ENCODE measurements at places on chromosomes 5 and 9. TPM values are rescaled to one million over a fixed set of nuclear protein-coding genes. Genes with fewer than 3 reads are reported as not detected.

GRM6 gene
- total RNA-seq: not detected

SH3TC2 gene
- total RNA-seq: 1.4 TPM

- DNase-seq: no peak
- no peak overlapping the region for H3K4me3 ChIP-seq
- H3K36me3 ChIP-seq: no peaks in the 10 kb centered on the region
- peaks cover 3% of the 10 kb centered on the region for H3K27me3 ChIP-seq
Measured at GRCh38 chr9:119003882-119004617, 365.2 kb downstream of the BRINP1 start.

- DNase-seq: no peak
- H3K27me3 ChIP-seq: peaks cover 3% of the 10 kb centered on the region
- H3K4me1 ChIP-seq: no peaks in the 10 kb centered on the region
Measured at GRCh38 chr5:39185761-39186160, 33.6 kb downstream of the FYB1 start.

DNA sequence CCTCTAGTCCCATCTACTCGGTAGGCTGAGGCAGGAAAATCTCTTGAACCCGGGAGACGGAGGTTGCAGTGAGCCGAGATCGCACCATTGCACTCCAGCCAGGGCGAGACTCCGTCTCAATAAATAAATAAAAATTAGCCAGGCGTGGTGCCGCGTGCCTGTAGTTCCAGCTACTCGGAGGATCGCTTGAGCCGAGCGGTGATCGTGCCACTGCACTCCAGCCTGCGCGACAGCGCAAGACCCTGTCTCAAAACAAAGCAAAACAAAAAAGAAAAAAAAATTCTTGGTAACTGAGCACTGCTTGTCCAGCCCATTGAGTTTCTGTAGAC, 710 bp upstream of the WDR55 start:
- H3K27ac ChIP-seq: peak overlapping the region; percentile 97
- no peaks in the 10 kb centered on the region for H3K27me3 ChIP-seq
- H3K36me3 ChIP-seq: peaks cover 21% of the 10 kb centered on the region
- peaks cover 8% of the 10 kb centered on the region for H3K4me1 ChIP-seq

DNA sequence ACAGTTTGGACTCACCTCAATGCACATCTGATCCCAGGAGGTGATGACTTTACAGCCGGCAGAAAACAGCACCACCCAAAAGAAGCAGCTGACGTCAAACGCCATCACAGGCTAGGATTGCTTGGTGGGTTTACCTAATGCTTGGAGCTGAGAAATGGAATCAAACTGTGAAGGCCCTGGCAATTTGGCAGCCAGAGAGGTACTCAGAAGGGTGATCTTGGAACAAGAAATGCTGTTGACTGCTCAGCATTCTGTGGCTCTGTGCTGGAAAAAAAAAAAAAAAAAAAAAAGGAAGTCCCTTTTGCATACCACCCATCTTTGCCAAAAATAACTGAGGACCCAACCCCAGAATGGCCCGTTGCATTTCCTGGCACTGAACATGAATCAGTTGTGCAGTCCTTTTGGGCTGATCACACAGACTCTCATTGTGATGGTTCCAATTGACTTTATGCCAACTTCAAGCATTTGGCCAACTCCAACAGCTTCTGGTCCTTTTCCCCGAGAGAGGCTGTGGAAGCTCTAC, at the start of gene CD180:
TSS of gene CD180 (minus strand) at position 263 of the 523 bp plus-strand sequence. CDS start at position 105, 158 bp downstream.
- no peaks in the 10 kb centered on the region for H3K36me3 ChIP-seq
- no peak within 1 kb of the TSS for H3K4me3 ChIP-seq
- H3K27ac ChIP-seq: no peak within 1 kb of the TSS
- DNase-seq: no peak
- H3K4me1 ChIP-seq: no peaks in the 10 kb centered on the region

DNA sequence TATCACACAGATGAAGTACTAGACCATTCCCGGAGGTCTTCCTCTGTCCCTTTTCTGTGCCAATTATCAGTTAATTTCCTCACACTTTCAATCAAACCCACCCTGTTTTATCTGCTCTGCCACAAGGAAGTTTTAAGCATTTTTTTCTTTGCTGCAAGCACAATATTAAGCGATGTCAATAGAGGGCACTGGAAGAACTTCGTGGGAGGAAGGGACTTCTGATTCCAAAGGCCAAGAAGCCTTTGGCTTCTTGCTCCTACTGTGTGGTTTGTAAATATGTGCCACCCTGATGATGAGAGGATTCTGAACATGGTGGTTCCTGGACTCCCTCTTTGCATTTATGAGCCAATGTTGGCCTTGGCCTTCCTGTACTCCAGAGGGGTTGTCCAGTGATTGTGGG, 1712.5 kb upstream of the C9orf72 start:
- peaks cover 3% of the 10 kb centered on the region for H3K4me1 ChIP-seq
- H3K36me3 ChIP-seq: no peaks in the 10 kb centered on the region
- no peak overlapping the region for H3K4me3 ChIP-seq
- H3K27me3 ChIP-seq: no peaks in the 10 kb centered on the region
- no peak overlapping the region for H3K27ac ChIP-seq
- DNase-seq: no peak

DNA sequence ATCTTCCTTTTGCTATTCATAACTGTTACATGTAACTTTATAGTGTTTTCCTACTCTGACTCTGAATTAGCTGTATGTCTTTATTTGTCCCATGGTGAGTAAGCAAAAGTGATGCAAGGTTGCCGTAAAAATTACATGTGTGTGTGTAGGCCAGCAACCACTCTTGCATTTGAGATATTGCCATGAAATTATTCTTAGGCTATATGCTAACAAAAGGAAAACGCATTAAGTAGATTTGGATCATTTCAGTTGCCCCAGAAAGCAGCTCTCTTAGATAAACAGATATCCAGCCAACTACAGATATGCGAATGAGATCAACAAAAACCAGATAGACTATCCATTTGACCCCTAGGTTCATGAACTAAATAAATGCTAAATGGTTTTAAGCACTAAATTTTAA, 73.6 kb downstream of the CYLC2 start:
- no peaks in the 10 kb centered on the region for H3K4me1 ChIP-seq
- no peak overlapping the region for H3K27ac ChIP-seq
- H3K4me3 ChIP-seq: no peak overlapping the region
- no peaks in the 10 kb centered on the region for H3K36me3 ChIP-seq
- DNase-seq: no peak

GRCh38 chr5:80282054-80282453, 26.2 kb upstream of the SERINC5 start:
- no peaks in the 10 kb centered on the region for H3K27me3 ChIP-seq
- H3K36me3 ChIP-seq: no peaks in the 10 kb centered on the region
- no peak overlapping the region for H3K27ac ChIP-seq
- H3K4me3 ChIP-seq: no peak overlapping the region
- no peak for DNase-seq

GRCh38 chr5:140553657-140554056, 3.6 kb downstream of the SRA1 start:
- H3K4me3 ChIP-seq: no peak overlapping the region
- DNase-seq: no peak
- H3K36me3 ChIP-seq: peaks cover 11% of the 10 kb centered on the region
- H3K27me3 ChIP-seq: no peaks in the 10 kb centered on the region

Measured in progenitor cell of endocrine pancreas (in vitro differentiated cells).